ENCODE measurements at places on chromosomes 7 and 10. TPM values are rescaled to one million over a fixed set of nuclear protein-coding genes. Genes with fewer than 3 reads are reported as not detected.

Gene CALML3
- polyA plus RNA-seq = 15.9 TPM

Gene PITX3
- 0.39 TPM for polyA plus RNA-seq

- peak; percentile 77 for DNase-seq
Observed at GRCh38 chr10:23980094-23980493, 228.8 kb upstream of the KIAA1217 start.

DNA sequence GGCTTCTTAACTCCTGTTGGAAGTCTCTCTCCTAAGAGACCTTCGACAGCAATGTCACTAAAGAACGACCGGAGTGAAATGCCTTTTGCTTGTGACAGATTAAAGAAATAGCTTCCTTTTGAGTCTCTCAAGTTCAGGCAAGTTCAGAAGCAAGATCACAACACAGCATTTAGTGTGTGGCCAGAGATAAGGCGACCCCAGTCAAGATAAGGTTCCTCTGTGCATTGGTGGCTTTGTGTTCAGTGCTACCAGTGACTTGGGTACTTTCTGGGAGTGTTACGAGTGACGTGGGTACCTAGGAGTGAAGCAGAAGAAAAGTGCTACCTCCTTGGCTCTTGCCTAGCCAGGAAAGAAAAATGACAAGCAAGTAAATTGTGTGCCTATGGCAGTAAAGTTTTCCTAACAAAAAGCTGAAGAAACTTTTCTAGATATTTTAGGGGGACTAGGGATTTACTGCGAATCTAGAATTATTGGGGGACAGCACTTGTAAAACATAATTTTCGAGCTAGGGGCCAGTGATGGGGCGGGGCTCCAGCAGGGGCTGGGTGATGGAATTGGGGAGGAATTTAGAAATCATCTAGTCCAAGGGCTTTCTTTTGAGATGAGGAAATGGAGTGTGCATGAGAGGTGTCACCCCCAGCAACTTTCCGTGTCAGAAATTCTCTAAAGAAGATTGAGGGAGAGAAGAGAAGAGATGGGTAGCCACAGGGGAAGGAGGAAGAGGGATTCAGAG is 191.9 kb upstream of the LYZL2 start:
- DNase-seq = no peak

GRCh38 chr7:24133691-24134090 is 150.3 kb upstream of the NPY start:
- DNase-seq = no peak

- no peak for DNase-seq
Observed at GRCh38 chr7:126442908-126443307, 809.8 kb downstream of the GRM8 start.

DNA sequence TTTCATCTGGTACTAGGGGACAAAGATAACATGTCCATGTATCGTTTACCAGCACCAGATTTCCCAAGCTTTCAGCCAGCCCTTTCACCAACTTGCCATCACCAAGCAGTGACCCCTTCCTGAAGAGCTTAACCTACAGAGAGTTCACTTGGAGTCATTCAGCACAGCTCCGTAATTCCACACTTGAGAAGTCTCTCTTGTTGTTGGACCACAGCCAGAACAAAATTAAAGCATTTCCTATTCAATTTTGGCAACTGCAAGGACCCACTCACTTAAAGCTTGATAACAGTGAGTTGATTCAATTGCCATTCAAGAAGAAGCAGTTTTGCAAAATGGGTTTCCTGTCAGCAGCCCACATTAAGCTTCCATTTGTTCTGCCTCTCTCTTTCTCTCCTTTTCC is 88.5 kb upstream of the LRRTM3 start:
- DNase-seq = peak; percentile 64

DNA sequence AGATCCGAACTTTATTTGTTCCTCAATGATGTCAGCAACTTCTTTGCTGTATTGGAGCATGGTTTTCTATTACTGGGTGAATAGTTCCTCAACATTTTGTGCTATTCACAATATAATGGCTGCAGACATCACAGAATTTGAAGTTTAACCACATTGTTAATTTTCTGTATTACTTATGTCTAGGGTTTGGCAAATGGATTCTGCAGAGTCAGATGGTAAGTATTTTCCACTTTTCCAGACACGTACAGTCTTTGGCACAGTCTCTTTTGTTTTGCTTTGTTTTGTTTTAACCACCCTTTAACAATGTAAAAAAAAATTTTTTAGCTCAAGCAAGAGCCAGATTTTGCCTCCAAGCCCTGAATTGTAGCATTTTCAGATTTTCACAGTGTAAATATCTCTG is 36.8 kb upstream of the FOXK1 start:
- DNase-seq = no peak
